ENCODE measurements at places on chromosomes 5 and 9. TPM values are rescaled to one million over a fixed set of nuclear protein-coding genes. Genes with fewer than 3 reads are reported as not detected.

Gene GARNL3
- 2.7 TPM for total RNA-seq

Gene PDE8B
- total RNA-seq, result 0.33 TPM

Gene C9orf50
- not detected for total RNA-seq

Gene MEIKIN
- total RNA-seq, result not detected

Gene CETN3
- total RNA-seq, result 16.3 TPM

Gene MYMK
- not detected for total RNA-seq

DNA sequence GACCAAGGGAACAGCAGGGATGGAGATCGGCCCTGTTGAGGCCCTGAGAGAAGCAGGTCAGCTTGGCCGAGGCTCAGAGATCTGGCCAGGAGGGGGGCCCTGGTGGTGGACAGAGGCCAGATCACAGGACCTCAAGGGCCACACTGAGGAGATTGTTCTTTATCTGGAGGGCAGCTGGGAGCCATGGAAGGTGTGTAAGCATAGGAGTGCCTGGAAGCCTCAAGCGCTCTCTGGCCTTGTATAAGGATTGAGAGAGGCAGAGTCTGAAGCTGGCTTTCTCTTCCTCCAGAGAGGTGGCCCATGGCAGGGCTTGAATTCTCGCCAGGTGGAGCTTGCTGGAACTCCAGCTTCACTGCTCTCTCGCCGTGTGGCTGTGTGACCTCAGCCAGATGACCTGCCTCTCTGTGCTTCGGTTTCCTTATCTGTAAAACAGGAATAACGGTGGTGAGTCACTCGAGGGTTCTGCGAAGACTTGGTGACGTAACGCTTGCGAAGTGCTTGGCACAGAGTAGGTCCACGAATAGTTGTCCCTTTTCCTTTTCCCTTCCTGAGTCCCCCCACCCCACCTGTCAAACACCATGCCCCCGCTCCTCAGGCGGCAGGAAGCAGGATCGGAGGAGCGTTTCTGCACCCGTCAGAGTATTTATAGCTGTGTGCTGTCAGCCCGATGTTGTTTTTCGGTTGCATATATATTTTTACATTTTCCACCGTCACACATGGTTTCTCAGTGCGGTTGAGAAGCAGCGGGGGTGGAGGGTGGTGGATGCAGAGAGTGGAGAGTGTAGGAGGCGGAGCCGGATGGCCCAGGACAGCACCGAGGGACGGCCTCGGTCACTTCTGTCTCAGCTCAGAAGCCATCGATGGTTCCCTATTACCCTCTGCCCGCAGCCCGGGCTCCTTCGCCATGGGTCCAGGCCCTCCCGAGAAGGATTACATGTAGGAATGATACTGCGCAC is 17.0 kb upstream of the CRB2 start:
- no peak for DNase-seq

GRCh38 chr9:129482521-129483414 is 138.1 kb downstream of the C9orf50 start:
- no peak for DNase-seq

GRCh38 chr5:87185838-87186237 is 81.8 kb upstream of the RASA1 start:
- no peak for DNase-seq

DNA sequence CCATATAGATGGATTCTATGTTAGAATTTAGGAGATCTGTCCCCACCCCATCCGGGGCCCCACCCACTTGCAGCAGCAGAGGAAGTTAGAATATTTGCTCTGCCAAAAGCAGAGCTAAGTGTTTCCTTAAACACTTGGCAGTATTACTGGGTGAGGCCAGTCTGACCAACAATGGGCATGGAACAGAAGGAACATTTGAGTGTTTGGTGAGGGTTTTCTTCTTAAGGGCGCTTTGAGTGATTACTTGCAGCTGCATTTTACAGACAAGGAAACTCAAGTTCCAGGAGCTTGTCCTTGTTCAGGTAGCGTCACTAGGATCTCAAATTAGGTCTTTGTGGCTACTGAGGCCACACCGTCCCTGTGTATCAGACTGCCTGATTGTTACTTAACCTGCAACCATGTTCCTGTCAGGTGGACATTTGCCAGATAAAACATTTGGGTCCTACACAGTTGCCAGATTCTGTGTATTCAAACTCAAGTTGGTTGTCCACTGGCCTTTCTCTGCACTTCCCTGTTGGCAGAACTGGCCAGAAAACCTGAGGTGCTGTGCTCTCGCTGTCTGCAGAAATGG is 59.3 kb downstream of the SLC46A2 start:
- DNase-seq, result no peak

GRCh38 chr5:84274585-84275468 is 109.9 kb downstream of the EDIL3 start:
- no peak for DNase-seq

DNA sequence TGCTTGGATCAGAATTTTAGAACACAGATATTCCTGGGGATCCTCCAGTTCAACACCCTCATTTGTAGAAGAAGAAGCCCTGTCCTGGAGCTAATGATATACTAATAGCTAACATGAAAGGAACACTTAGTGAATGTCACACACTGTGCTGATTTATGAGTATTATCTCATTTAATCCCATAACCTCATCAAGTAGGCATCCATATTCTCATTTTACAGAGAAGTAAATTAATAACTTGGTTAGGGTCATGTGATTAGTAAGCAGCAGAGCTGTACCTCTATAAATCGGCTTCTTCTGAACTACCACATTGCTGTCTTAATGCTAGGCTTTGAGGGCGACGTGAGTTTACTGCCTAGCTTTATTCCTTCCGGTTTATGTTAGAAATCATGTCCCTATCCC is 6.0 kb downstream of the TTC23L start:
- no peak for DNase-seq

GRCh38 chr5:165630261-165630778 is 2124.9 kb downstream of the MAT2B start:
- peak; percentile 16 for DNase-seq

All from kidney epithelial cell (primary cell).